Spleen (tissue), 13 donors: ENCODE measurements at places on chromosomes 5 and 9. TPM values are rescaled to one million over a fixed set of nuclear protein-coding genes. Genes with fewer than 3 reads are reported as not detected.

GRCh38 chr5:133883916-133884315, 84.5 kb downstream of the C5orf15 start:
- H3K27me3 ChIP-seq = no peaks in the 10 kb centered on the region
- DNase-seq = peak; percentile 59
- no peaks in the 10 kb centered on the region for H3K4me1 ChIP-seq
- no peaks in the 10 kb centered on the region for H3K36me3 ChIP-seq

GRCh38 chr9:124040935-124041816, 29.6 kb downstream of the LHX2 start:
- DNase-seq = peak; percentile 88
- H3K36me3 ChIP-seq = no peaks in the 10 kb centered on the region

- H3K27me3 ChIP-seq = no peaks in the 10 kb centered on the region
- H3K4me1 ChIP-seq = no peaks in the 10 kb centered on the region
- H3K4me3 ChIP-seq = no peak overlapping the region
- no peak for DNase-seq
These were observed 409.4 kb downstream of the DMRTA1 start for GRCh38 chr9:22855980-22856379.

Gene CARTPT
- not detected for total RNA-seq

GRCh38 chr5:1961304-1961946, 78.7 kb upstream of the IRX4 start:
- H3K27ac ChIP-seq = no peak overlapping the region
- no peak overlapping the region for H3K4me3 ChIP-seq
- no peaks in the 10 kb centered on the region for H3K27me3 ChIP-seq
- peak; percentile 53 for DNase-seq
- H3K36me3 ChIP-seq = no peaks in the 10 kb centered on the region

DNA sequence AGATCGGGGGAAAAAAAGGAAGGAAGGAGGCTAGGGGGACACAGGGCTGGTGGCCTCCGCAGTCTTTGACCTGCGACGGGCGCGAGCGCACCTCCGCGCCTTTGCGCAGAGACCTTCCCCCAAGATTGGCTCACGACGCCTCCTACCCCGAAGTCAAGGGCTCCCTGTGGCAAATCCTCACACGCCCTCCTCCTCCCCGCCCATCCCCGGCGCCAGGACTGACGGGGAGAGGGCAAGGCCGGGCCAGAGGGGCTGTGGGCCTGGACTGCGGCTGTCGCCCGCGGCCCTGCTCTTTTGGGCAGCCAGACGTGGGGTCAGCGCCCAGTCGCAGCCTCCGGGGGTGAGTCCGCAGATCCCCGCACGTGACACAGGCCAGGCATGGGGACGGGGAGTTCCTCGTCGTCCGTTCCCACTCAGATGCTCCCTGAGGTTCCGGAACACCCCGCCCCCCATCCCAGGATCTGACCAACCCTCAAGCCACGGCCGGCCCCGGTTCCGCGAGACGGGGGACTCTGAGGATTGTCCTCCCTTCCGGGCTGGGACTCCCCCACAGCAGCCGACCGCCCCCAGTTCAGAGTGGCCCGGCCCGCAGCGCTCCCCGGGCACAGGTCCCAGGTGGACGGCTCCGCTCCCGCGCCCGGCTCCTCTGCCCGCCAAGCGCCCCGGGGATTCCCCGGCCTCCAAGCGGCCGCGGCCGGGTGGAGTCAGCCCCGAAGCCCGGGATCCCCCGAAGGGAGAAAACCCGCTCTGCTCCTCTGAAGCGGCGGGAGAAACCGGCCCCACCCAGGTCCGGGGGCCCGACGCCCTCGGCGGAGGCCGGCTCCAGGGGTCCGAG, 543 bp upstream of the ANKRD33B start:
- H3K36me3 ChIP-seq = no peaks in the 10 kb centered on the region
- peaks cover 70% of the 10 kb centered on the region for H3K4me1 ChIP-seq
- no peaks in the 10 kb centered on the region for H3K27me3 ChIP-seq
- DNase-seq = peak; percentile 91
- peak overlapping the region; percentile 92 for H3K27ac ChIP-seq

DNA sequence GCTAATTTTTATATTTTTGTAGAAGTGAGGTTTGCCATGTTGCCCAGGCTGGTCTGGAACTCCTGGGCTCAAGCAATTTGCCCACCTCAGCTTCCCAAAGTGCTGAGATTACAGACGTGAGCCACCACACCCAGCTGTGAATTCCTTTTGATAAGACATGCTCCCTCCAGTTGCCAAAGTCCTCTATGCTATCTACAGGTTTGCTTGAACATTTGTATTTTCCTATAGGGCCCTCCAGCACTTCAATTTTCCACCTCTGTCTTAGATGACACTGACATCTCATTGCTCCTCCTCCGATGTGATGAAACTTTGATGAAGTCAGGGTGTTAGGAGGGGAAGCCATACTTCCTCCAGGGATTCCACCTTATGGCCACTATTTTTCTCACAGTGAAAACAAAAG, 25.2 kb upstream of the CTSV start:
- H3K4me3 ChIP-seq = no peak overlapping the region
- DNase-seq = no peak
- H3K27ac ChIP-seq = no peak overlapping the region
- no peaks in the 10 kb centered on the region for H3K4me1 ChIP-seq
